Cardiac septum (tissue), 1 donor: ENCODE measurements at places on chromosomes 4 and X. TPM values are rescaled to one million over a fixed set of nuclear protein-coding genes. Genes with fewer than 3 reads are reported as not detected.
A peak's percentile ranks its signal among the peaks of the same experiment; 100 is the strongest.

- no peak for DNase-seq
Observed at GRCh38 chrX:152861116-152861515, 30.3 kb downstream of the NSDHL start.

GRCh38 chr4:54167508-54167907, 61.6 kb upstream of the PDGFRA start:
- no peak for DNase-seq

DNA sequence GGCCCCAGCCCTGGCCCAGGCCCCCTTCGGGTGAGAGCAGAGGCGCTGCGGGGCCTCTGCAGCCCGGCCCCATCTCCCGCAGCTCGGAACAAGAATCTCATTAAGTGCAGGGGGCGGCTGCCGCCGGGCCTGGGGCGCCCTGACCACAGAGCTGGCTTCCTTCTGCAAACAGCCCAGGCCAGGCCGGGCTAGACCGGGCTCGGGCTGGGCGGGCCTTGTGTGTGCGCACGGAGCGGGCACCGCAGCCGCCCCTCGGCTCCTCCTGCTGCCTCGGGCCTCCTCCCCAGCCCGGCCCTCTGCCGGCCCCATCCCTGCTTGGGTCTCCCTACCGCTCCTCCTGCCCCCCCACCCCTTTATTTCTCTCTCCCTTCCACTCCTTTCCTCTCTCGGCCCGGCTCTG, 83.3 kb downstream of the EFNB1 start:
- DNase-seq: no peak

The SPANXN4 gene
- total RNA-seq: not detected

The FAM47B gene
- total RNA-seq: not detected

GRCh38 chr4:31678356-31678755, 958.2 kb downstream of the PCDH7 start:
- no peak for DNase-seq

The SLITRK2 gene
- total RNA-seq: 0.35 TPM

GRCh38 chr4:22020129-22020528, 71.6 kb upstream of the KCNIP4 start:
- no peak for DNase-seq

DNA sequence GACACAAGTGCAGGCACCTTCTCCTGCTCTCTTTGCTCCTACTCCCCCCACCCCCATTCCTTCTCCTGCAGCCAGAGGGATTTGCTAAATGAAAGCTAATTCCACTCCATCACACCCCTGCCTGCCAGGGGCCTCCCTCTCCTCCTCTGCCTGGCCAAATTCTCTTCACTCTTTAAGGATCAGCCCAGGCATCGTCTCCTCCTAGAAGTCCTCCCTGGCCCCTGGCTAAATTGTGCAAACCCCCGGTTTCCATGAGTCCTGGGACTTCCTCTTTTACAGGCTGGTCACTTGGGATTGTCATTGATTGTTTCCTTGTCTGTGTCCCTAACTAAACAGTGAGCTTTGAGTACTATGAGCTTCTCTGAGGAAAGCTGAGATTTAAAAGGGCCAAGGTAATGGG, 8.7 kb upstream of the ABLIM2 start:
- DNase-seq: no peak

The MAGEB6 gene
- not detected for total RNA-seq

DNA sequence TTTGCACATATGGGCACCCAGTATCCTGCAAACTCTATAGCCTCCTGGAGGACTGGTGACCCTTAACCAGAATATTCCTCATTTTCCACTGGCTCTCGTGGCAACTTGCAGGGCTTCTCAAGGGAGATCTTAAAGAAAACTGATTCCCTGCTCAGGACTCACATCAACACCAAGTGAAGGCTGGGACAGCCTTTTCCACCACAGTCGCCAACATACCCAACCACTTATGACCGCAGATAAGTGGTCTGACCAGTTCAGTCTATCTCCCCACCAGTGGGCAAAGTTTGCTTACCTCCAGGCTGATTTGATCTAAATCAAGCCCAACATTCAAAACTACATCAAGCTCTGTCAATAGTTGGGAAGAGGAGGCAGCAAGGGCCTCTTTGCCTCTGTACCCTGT, 289.3 kb upstream of the GATB start:
- DNase-seq: no peak

- no peak for DNase-seq
Observed at GRCh38 chrX:106649523-106650428, 38.0 kb downstream of the RADX start.

- DNase-seq: no peak
Observed at GRCh38 chrX:110317061-110317819, 645 bp downstream of the AMMECR1 start.

GRCh38 chr4:38512840-38513239, 151.2 kb upstream of the KLF3 start:
- no peak for DNase-seq

The ADRA2C gene
- total RNA-seq: 5.4 TPM

DNA sequence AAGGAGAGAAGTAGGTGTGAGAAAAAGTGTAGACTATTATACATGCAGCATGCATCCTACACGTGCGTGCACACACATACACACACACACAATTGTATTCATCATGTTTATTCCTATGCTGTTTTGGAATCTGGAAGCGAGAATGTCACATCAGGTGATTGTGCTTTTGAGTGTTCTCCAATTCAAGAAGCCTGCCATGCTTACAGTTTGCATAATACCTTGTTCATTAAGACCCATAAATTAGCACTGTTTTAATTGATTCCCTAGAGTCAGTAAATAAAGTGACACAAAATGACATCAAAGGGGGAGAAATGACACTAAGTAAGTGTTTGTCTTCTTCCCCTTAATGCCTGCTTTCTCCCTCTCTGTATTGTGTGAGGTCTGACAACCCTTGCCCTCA, 336.1 kb upstream of the IGFBP7 start:
- no peak for DNase-seq

DNA sequence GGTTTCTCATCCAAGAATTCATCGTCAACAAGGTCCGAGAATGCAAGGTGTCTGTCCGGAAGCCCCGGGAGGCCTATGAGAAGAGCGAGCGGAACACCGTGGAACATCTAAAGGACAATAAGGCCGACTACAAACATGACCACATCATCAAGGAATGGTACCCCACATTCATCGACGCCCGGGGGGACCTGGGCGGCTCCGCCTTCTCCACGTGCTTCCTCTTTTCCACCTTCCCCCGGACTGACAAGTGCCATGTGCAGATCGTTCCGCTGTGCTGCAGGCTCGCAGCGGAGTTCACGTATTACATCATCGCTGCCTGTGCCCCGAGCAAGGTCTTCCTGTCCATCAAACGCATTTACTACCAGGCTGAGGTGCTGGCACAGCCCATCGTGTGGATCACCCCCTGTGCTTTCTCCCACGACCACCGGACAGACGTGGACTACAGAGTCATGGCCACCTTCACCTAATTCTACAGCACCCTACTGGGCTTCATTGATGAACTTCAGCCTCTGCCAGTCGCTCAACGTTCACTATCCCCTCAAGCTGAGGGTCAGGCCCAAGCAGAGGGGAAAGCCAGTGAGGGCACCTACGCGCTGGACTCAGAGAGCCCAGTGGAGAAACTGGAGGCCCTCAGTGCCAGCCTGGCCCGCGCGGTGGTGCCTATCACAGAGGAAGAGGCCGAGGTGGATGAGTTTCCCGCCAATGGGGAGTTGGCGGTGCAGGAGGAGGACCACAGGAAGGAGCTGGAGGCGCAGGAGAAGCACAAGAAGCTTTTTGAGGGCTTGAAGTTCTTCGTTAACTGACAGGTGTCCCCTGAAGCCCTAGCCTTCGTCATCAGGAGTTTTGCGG, 125.9 kb upstream of the PABPC4L start:
- no peak for DNase-seq

- no peak for DNase-seq
Observed at GRCh38 chr4:168511780-168512489, 15.1 kb downstream of the PALLD start.

- DNase-seq: no peak
Observed at GRCh38 chrX:103608306-103608963, 672 bp downstream of the TCEAL3 start.

The PDLIM3 gene
- 265 TPM for total RNA-seq

The SOWAHB gene
- 0.08 TPM for total RNA-seq

The PNMA5 gene
- total RNA-seq: not detected

The SMARCA5 gene
- 37.7 TPM for total RNA-seq

The ENOPH1 gene
- 18.6 TPM for total RNA-seq

DNA sequence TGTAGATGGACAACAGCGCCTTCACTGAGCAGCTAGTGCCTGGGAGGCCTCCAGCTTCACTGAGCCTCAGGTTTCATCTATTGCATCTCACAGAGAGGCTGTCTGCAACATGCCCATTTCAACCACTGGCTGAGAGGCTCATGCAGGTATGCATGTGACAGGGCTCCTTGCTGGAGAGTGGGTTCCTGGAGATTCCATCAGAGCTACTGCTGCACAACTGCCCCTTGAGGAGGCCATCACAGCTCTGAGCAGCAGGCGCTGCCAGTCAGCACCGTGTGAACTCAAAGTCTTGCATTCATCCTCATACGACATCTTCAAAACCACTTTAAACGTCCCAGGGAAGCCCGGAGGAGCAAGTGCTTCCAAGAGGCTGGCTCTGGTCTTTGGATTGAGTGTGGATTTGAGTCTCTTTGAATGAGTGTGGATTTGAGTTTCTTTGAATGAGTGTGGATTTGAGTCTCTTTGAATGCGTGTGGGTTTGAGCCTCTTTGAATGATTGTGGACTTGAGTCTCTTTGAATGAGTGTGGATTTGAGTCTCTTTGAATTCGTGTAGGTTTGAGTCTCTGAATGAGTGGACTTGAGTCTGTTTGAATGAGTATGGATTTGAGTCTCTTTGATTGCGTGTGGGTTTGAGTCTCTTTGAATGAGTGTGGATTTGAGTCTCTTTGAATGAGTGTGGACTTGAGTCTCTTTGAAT, 8.7 kb downstream of the P2RY8 start:
- DNase-seq: no peak

DNA sequence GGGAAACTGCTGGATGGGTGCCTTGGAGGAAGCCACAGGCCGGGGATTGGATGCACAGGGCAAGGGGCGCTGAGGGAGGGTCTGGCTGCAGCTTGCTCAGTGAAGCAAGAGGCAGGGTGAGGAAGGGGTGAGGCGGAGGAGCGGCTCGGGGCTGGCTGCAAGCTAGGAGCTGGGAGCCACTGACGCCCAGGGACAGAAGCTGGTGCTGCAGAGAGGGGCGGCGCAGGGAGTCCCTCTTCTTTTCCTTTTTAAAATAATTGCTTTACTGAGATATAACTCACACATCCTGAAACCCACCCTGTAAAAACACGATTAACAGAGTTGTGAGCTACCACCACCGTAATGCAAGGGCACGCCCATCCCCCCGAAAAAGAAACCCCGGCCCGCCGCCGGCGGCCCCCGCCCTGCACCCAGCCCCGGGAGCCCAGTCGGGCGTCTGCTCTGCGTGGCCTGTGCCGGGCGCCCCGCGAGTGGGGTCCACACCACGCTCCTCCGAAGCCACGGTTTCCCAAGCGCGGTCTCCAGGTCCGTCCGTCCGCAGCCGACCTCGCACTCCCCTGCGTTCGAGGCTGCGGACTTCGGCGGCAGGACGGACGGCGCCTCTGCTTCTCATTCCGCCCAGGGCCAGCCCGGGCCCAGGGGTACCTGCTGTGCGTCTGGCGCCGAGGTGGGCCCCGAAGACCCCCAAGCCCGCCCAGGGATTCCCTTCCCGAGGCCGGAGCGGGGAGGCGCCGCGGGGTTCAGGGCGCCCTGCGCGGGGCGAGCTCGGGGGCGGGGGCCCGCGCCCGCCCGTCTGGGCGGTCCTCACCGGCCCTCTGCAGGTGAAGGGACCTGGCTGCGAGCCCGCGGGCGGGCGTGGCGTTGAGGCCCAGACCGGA, 866 bp upstream of the UVSSA start:
- DNase-seq: no peak

DNA sequence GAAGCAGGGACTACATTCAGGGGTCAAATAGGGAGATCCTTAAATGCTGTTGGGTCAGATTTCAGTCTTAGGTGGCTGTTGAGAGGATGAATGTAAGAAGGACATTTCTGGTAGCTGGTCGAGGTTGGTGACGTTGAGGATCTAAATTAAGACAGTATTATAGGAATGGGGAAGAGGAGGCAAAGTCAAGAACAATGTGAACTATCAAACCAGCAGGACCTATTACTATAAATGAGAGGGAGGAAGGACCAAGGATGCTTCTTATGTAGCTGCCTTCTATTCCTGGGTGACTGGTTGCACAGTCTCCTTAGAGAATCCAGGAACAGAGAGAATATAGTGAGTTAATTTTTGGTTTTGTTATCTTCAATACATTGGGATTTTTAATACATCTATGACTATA, 118.5 kb upstream of the BMPR1B start:
- no peak for DNase-seq

The BEND2 gene
- 0.24 TPM for total RNA-seq

GRCh38 chr4:6771229-6771671, 11.3 kb upstream of the KIAA0232 start:
- peak; percentile 91 for DNase-seq

- peak; percentile 78 for DNase-seq
Observed at GRCh38 chrX:54043541-54044125, 640 bp downstream of the PHF8 start.

DNA sequence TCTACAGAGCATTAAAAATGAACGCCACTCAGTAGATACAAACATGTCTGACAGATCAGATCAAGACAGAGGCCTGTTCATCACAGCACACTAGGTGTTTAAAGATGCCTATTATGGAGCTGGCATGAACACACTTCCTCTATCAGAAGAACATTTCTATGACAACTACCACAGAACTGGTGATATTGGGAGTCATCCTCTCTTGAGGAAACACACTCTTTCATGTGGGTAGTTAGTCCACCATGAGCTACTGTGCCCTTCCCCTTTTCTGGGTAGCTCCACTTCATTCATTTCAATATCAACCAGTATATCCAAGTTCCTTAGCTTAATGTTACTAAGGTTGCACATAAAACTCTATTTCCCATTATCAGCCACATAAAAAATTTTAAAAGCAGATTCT, 46.7 kb downstream of the MAOB start:
- no peak for DNase-seq

GRCh38 chrX:17778997-17779396, 41.7 kb downstream of the SCML1 start:
- DNase-seq: no peak

GRCh38 chr4:74362347-74362746, 2.6 kb upstream of the EREG start:
- DNase-seq: no peak

The FAM114A1 gene
- 26.1 TPM for total RNA-seq

DNA sequence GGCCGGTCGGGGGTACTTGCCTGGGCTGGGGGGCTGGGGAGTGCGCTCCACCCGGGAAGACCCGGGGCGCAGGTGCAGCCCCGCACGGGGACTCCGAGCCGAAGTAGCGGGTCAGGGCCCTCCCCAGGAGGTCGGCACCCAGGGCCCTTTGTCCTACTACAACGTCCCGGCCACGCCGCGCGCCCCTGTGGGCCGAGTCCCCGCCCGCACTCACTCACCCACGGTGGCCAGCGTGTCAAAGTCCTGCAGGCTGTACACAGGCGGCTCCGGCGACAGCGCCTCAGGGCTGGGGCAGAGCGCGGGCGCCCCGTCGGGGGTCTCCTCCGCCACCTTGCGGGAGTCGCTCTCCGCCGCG, 602 bp downstream of the PRKX start:
- no peak for DNase-seq

DNA sequence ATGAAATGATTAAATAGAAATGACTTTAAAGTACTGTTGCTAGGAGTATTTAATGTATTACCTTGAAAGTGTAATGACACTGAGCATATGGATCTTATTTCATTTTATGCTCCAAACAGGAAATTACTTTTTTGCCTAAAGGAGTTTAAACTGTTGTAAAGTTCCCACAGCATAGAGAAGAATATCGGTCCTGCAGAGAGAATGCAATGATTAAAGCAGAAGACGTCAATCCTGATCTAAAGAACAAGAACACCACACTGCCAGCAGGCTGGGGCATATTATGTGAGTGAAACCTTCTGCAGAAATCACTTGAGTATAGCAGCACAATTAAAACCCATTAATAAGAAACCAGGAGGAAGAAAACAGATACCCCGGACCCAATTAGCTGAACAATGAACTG, 72.8 kb upstream of the CAMK2D start:
- no peak for DNase-seq

The ADH1A gene
- total RNA-seq: not detected
